ENCODE measurements at places on chromosomes 1 and 21.

- DNase-seq, result no peak
Measured at GRCh38 chr1:221939607-221940006, 197.7 kb upstream of the DUSP10 start.

DNA sequence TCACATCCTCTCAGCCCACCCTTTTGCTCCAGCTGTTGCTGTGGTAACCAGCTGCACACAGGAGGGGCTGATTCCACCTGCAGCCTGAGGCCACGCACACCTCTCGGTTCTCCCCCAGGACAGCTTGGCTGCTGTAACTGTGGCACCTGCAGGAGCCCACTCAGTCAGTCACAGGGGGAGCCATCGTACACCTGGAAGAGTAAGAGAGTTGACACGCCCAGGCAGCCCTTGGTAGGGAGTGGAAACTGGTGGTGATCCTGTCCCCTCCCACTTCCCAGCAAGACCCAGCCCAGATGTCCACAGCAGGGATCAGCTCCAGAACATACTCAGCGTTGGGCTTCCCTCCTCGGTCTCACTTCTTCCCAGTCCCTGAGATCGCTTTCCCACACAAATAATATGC is 32.2 kb upstream of the BACE2 start:
- no peak for DNase-seq

- no peak for DNase-seq
Measured at GRCh38 chr1:21669258-21670058, at the start of gene RAP1GAP. RAP1GAP (minus strand) TSS chr1:21669357; CDS start chr1:21620032, 49,325 bp downstream.

GRCh38 chr1:3336641-3337630 is 117.5 kb upstream of the ARHGEF16 start:
- DNase-seq, result no peak

DNA sequence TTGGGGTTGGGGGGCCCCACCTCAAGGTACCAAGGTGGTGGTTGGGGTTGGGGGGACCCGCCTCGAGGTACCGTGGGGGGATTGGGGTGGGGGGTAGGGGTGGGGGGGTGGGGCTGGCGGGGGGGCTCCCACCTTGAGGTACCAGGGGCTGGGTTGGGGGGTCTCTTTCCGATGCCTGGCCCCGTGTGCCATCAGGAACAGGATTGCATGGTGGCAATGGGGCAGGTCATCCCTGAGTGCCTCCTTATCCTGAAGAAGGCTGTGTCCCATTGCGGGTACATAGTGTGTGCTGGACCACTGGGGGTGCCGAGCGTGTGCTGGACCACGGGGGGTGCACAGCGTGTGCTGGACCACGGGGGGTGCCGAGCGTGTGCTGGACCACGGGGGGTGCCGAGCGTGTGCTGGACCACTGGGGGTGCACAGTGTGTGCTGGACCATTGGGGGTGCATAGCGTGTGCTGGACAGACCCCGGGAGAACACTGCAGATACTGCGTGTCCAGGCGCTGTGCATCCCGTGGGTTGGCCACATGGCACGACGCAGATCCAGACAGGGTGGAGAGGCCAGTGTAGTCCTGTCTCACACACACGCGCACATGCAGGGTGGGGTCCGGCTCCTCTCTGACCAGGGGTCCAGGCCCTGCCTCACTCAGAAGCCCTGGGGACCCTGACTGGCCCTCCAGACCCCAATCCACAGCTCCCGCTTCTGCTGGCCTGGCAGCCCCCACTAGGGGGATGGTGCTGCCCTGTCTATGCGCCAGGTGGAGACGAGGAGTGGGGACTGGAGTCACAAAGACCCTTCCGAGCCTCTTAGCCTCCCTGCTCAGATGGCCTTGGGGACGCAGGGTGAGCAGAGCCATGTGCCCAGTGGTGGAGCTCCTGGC is 4.2 kb downstream of the SCNN1D start:
- no peak for DNase-seq

GRCh38 chr1:27601321-27601770 is 2.6 kb downstream of the AHDC1 start:
- no peak for DNase-seq

DNA sequence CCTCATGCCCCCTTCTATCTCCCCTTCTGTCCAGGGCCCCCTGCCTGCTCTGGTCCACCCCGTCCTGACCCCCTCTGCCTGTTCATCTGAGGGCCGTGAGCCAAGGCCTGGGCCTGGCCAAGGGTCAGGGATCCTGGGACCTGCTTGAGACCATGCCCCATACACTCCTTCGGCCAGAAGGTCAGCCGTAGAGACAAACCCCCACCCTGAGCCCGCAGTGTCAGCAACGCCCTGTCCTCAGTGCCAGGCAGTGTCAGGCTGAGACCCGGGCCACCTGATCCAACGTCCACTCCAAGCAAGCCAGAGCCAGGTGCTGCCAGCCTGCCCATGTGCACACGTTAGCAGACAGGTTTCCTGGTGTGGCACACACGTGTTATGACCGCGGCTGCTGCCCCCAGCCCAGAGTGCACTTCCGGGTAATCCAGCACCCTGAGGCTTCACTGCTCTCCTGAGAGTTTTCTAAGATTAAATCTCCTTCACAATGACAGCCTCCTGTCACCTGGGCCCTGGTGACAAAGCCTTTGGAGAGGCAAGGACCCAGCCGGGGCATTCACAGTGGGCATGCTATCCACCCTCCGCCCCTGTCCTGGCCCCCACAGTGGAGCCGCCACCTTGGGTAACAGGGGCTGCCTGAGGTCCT is 10.1 kb upstream of the SAMD11 start:
- no peak for DNase-seq

DNA sequence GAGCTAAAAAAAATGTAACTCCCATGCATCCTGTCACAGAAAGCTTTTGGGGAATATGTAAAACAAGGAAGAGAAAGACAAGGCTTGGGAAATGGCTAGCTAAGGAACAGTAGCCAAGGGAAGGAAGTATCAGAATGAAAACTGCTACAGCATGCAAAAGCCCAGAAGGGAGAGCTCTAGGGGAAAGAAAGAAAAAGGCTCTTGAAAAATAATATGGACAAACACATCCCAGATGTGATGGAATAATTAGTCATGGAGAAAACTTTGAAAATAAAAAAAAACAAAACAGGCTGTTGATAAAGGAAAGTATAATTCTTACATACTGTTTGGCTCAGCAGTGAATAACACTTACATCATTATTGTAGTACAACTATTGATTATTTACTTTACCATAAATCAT is 47.9 kb upstream of the VCAM1 start:
- no peak for DNase-seq

GRCh38 chr21:42611852-42612251 is 41.6 kb upstream of the PDE9A start:
- DNase-seq, result no peak

- no peak for DNase-seq
Measured at GRCh38 chr1:214518361-214518760, 33.0 kb downstream of the PTPN14 start.

DNA sequence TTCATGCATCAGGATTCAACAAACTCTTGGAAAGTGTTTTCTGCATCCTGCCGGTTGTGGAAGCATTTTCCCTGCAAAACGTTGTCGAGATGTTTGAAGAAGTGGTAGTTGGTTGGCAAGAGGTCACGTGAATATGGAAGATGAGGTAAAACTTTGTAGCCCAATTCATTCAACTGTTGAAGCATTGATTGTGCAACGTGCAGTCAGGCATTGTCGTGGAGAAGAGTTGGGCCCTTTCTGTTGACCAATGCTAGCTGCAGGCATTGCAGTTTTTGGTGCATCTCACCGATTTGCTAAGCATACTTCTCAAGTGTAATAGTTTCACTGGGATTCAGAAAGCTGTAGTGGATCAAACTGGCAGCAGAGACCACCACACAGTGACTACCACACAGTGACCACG is 57.0 kb upstream of the PRDM2 start:
- no peak for DNase-seq

DNA sequence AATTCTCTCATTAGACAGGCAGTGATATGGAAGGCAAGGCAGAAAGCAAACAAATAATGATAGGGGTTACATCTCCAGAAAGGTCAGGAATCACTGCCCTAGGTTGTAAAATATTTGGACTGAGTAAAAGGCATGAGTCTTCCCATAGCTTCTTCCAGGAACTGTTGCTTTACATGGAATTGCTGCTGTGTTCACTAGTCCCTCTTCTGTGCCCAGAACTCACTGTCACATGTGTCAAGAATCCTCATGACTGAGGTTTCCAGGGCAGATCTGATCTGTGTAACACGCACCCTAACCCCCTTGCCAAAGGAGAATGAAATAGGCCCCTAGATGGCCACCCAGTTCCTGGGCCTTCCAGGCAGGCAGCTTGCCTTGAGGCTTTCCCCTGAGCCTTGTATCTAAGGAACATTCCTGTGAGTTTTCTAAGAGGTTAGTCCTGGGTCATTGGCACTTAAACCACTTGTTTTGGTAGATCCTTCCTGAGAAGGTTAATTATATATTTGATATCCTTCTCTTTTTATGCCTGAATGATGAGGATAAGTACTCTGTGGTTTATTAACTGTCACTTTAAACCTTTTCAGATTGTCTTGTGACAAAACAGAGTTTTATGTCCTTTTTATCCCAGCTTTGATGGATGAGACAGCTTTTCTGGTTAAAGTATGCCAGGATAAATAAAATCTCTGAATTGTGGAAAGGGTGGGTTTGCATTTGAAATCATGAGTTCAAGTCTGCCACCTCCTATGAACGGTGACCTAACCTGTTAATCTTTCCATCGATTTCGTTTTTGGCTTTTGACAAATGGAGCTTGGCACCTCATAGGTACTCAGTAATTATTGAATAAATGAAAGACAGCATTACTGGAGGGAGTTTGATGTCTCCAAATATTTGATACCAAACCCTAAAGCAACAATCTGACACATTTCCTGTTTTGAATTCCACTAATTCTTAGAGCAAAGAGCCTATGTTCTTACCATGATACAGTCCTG is 163.3 kb downstream of the DHRS3 start:
- no peak for DNase-seq

DNA sequence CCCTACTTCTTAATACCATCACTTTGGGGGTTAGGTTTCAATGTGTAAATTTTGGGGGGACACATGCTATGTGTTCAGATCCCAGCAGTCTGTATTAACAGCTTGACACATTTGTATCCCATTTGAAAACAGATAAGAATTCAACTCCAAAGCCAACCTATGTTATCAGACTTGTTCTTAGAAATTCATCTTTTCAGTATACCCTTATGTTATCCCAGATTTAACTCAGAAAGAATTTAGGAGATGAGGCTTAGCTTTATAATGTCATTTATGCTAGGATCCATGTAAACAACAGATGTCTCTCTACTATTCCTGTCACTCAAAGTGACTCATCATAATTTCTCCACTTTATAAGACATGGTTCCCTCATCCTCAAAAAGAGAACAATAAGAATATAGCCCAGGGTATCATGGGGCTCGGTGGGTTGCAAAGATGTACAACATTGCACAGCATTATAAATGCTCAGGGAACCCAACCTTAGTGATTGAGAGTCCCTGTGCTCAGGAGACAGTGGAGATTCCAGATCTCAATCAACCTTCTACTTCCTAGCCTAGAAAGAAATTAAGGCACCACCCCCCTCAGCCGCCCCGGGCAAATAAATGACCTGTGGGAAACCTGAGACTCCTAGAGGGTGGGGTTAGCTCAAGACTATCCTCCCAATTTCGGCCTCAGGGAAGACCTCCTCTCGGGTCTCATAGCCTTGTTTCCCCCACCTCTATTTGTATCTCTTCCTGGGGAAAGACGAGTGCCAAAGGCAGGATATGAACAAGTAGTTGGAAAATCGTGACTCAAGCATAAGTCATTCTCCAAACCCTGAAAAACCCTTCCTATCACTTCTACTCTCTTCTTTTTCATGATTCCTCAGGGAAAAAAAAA is 265.1 kb upstream of the CAMK1G start:
- DNase-seq, result no peak

DNA sequence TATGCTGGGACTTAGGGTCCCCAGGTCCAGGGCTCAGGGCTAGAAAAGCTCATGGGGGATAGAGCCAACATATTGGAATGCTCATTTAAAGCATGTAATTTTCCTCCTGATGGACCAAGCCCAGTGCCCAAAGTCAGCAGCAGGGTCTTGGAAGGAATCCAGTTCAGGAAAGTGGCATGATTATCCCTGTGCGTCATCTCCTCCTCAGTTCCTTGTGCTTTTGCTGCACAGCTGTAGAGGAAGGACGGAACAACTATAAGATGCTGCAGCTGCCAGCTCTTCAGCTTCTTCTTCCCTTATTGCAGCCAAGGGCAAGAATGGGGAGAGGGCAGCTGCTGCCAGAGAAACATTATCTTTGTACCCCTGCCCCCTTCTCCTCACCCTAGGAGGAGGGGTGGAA is 58.4 kb downstream of the OVGP1 start:
- DNase-seq, result no peak

DNA sequence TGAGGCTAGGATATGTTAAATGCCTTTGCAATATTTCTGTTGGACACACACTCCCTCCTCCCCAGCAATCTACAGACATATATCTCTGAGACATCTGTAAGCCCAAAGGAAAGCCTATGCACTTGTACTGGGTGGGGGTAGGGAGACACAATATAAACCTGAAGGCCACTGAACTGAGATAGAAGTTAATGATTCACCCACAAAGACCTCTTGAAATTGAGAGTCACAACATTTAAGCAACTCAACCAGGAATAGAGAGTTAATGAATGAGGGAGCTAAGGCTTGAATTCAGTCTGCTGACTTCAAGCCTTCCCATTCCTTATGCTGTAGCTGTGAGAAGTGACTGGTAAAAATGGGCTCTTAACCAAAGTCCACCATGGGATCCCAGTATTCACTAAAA is 5.0 kb downstream of the OR10J1 start:
- DNase-seq, result no peak

DNA sequence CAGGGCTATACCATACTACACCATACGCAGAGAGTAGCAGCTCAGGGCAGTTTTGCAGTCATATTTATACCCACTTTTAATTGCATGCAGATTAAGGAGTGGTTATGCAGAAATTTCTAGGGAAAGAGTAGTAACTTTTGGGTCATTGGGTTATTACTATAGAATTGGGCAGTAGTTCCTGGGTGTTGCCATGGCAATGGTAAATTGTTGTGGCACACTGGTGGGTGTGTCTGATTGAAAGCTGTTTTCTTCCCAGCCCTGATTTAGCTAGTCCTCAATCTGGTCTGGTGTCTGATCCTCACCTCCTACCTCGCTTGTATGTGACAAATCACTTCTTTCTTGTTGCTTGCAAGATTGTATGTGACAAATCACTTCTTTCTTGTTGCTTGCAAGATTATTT is 30.5 kb downstream of the CYP4A11 start:
- no peak for DNase-seq

Measured in activated T-helper 9 cell treated with anti-CD3 and anti-CD28 coated beads, Interleukin-2, amount 50 U/mL, for 16 hours (primary cell).